GM04503 (cell line): ENCODE measurements at places on chromosomes 11 and 22.

- no peak for DNase-seq
Measured at GRCh38 chr22:39832627-39833074, 60.9 kb downstream of the ENTHD1 start.

DNA sequence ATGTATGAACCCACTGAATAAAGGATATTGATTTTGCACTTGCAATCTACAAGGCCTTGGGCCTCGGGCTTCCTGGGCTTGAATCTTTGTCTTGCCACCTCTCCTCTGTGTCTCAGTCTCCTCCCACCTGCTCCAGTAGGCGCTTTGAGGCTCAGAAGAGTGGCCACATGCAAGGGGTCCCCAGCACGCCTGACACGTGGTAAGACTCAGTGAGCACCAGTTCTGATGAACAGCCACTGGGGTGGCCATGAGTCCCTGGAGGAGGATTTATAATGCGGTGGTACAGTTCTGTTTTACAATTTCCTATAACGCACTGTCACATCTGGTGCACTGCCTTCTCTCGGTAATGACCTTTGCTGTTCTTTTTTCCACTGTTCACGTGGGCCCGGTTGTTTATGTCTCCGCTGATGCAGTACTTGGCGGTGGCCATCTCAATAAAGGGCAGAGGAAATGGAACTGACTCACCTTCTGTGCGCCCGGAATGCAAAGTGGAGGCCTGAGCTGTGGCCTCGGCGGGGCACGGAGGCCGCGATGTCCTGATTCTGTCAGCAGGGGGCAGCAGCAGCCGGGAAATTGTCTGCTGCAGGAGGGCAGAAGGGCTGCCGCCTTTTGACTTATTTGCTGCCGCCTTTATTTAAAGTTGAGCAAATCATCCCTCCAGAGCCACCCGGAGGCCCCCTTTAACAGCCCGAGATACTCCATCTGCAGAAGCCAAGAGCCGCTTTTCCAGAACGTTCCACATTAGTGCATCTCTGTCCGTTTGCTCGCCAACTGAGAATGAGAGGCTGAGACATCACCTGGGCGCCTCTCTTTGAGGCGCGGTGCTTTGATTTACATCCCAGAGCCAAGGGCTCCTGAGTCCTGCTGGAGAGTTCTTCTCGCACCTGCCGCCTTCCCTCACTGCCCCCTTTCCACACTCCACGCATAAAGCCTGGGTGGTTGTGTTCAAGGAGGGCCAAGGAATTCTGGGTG, 6.0 kb upstream of the IFT27 start:
- DNase-seq = no peak

DNA sequence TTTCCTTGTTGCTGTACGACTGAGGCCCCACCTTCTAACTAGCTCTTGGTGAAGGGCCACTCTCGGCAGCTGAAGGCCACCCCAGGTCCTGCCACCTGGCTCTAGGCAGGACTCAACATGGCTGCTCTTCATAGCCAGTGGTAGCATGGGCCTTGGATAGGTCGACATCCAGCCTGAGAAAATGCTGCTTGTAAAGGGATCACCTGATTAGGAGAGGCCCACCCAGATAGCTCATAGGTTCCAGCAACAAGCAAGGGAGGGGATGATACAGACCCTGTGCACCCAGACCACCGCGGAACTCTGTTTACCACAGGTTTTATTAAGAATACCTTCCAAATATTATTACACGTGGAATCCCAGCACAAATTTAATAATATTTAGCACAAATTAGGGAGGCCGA, 341.4 kb downstream of the BRD1 start:
- no peak for DNase-seq

- DNase-seq = no peak
Measured at GRCh38 chr11:70135625-70136059, 57.5 kb downstream of the ANO1 start.

DNA sequence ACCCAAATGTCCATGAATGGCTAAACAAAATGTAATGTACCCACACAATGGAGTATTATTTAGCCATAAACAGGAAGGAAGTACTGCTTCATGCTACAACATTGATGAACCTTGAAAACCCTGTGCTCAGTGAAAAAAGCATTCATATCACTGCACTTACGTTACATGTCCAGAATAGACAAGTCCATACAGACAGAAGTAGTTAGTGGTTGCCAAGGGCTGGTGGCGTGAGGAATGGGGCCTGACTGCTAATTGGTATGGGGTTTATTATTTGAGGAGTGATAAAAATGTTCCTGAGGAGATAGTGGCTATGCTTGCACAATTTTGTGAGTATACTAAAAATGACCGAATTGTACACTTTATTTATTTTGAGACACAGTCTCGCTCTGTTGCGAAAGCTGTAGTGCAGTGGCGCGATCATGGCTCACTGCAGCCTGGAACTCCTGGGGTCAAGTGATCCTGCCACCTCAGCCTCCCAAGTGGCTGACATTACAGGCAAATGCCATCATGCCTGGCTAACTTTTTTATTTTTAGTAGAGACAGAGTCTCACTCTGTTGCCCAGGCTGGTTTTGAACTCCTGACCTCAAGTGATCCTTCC, 7.7 kb upstream of the SYVN1 start:
- no peak for DNase-seq

- DNase-seq = no peak
Measured at GRCh38 chr11:69837791-69838190, 18.6 kb upstream of the FGF3 start.

DNA sequence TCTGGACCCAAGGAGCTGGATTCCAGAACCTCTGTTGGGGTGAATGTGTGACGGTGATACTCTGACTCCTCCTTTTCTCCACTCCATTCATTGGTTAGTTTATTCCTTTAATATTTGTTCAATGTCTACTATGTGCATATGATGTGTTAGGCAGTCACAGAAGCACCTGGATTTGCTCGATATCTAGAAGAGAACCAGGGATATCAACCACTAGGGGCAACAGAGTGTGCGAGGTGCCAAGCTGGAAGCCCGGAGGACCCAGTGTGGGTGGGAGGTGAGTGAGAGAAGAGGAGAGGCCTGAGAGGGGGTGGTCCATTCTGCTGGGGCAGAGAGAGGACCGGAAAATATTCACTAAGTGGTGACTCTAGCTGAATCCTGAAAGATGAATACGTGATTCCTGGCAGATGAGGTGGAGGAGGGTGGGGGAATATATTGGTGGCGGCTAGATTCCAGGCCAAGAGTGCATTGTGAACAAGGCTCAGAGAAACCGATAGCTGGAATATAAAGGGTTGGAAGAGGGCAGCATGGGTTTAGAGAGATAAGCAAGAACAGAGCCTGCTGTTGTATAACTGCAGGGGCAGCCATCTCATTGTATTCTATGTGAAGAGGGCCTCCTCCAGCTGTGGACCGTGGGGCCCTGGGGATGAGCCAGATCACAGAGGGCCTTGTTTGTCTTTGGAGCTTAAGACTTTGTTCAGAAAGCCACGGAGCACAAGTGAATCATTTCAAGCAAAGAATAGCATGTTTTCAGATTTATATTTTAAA, 6.9 kb upstream of the TIMP3 start:
- no peak for DNase-seq

DNA sequence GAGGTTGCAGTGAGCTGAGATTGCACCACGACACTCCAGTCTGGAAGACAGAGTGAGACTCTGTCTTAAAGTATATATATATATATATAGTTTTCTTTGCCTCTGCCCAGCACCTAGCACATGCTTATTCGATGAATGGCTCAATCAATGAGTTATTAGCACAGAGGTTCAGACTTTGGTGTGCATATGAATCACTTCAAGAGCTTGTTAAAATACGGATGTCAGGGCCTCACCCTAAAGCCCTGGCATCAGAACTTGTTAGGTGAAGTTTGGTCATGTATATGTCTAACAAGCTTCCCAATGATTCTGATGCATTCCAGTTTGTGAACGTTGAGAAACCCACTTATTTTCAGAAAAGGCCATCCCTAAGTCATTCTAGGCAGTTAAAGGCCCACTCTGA, 21.8 kb upstream of the TMEM86A start:
- no peak for DNase-seq

GRCh38 chr11:9943386-9944110, 279.7 kb downstream of the SWAP70 start:
- peak; percentile 99 for DNase-seq

GRCh38 chr11:69554849-69555248, 73.4 kb downstream of the LINC01488 start:
- no peak for DNase-seq

- no peak for DNase-seq
Measured at GRCh38 chr11:93704237-93704636, 37.1 kb downstream of the TAF1D start.

GRCh38 chr11:9750551-9750950, 86.7 kb downstream of the SWAP70 start:
- no peak for DNase-seq

GRCh38 chr11:67099831-67100324, 19.2 kb upstream of the KDM2A start:
- no peak for DNase-seq

GRCh38 chr11:66012371-66012945, 650 bp downstream of the CST6 start:
- no peak for DNase-seq

DNA sequence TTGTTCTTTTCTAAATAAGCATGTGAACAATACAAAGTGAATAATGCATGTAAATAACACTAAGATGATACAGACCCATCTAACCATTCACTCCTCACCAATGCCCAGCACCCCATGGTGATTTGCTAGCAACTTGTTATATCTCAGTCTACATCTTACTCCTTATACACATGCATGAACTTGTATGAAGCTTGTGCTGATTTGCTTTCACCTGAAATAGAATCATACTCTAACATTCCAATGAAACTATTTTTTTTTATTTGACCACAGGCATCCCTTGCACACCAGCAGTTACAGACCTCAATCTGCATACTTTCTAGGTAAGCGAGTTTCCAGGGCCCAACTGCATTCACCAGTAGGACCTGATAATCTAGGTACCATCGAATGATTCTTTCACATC, 873.6 kb downstream of the OPCML start:
- no peak for DNase-seq

GRCh38 chr22:28927630-28928029, 44.3 kb downstream of the ZNRF3 start:
- DNase-seq = no peak

DNA sequence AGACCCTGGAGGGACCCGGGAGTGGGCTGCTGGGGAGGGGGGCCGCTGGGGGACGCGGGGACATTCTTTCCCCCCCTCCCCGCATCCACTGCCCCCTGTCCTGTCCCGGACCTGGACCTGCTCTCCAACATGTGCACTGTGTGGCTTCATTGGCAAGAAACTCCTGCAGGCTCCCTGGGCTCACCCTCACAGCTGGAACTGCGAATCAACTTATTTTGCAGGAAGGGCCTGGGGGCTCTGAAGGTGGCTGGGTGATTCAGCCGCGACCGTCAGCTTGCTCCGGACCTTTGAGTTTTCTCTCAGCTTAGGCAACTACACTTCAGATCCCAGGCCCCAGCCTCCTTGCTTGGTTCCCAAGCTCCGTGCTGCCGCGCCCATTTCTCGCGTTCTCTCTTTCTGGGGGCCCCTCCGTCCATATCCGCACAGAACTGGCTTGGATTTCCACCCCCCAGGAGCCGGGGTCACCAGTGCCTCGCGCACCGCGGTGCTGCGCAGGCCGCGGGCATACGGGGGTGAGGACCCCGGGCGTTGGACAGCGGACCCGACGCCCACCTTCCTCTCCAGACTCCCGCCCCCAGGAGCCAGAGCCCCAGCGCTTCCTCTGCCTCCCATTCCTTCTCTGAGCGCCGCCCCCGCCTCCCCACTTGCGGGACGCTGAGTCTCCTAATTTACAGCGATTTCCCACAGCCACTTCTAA, 471 bp upstream of the AHNAK start:
- no peak for DNase-seq

- no peak for DNase-seq
Measured at GRCh38 chr22:45452565-45453379, 39.3 kb downstream of the RIBC2 start.

DNA sequence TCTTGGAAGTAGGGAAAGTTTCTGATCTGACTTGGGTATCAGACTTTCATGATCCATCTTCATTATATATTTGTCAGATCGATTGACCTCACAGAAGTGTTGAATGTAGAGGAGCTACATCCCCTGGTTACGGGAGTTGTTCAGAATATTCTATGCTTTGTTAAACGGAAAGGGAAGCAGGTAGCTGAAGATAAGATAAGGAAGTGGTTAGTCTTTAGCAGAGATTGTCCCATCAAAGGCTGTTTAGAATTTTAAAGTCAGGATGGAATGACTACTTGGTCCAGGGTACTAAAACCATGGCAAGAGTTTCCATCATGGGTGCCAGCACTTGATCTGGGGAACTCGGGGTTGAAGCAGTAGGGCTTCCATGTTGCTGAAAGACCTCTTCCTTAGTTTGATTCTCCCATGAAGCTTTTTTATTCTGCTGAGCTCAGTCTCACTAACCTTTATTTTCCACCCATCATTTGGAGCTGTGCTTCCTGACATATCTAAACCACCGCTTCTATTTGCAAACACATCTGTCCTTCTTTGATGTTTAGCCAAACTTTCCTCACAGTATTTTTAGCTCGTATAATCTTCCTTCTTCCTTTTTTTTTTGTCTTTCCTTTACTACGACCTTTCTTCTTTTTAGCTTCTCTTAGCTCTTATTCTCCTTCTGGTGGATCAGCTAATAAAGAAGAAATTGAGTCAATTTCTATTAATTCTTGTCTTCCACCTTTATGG, 4.0 kb upstream of the C22orf31 start:
- DNase-seq = no peak

DNA sequence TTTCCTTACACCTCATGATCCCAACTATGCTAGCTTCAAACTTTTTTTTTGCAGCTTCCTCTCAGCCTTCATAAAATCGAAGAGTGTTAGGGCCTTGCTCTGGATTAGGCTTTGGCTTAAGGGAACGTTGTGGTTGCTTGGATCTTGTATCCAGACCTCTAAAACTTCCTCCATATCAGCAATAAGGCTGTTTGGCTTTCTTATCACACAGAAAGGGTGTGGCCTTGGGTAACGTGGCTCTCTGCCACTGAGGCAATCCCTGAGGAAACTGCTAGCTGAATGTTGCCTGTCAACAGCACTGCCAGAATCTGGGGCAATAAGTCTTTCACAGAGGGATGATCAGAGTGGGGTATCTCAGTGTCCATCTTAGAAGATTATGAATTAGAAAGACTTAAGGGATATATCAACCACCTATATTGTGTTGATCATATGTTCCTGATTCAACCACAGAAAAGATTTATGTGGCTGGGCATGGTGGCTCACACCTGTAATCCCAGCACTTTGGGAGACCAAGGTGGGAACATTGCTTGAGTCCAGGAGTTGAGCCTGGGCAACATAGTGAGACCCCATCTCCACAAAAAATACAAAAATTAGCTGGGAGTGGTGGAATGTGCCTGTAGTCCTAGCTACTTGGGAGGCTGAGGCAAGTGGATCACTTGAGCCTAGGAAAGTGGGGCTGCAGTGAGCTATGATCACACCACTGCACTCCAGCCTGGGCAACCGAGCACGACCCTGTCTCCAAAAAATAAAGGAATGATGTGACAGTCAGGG, 12.5 kb upstream of the CUL5 start:
- DNase-seq = no peak
